Stimulated activated CD4-positive, alpha-beta T cell treated with anti-CD3 and anti-CD28 coated beads, Interleukin-12 subunit alpha, Interleukin-12 subunit beta, amount 100 ng/mL, for 24 hours (primary cell): ENCODE measurements at places on chromosomes 7 and 10.

DNA sequence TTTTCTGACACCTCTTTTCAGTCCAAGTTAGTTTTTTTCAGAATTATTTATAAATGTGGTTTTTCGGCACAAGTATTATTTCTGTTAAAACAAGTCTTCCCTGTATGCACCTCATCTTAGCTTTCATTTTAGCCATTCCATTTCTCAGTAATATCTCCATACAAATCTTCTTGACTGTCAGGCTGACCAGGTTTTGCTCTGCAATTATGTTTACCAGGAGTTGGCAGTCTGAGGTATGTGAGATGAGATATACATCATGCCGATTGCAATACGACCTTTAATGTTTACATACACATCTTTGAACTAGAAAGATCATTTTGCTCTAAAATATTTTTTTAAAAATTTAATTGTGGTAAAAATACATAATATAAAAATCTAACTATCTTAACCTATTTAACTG, 209.8 kb downstream of the GPR158 start:
- DNase-seq, result no peak

DNA sequence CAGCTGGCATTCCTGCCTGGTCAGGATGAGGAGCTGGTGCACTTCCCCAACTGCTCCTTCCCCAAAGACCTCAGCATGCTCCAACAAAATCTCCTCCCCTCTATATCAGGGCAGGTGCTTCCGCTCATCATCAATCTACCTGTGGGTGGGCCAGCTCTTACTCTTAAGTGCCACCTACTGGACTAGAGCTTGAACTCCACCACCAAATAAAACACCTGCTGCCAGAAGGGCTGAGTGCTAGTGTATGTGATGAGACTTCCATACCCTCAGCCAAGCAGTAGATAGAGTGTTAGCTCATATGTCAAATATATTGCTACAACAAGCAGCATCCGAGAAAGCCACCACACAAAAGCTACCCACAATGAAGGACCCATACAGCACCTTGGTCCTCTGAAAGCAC, 264.3 kb downstream of the RNLS start:
- DNase-seq, result no peak

GRCh38 chr7:111282626-111283025, 191.7 kb downstream of the LRRN3 start:
- no peak for DNase-seq

DNA sequence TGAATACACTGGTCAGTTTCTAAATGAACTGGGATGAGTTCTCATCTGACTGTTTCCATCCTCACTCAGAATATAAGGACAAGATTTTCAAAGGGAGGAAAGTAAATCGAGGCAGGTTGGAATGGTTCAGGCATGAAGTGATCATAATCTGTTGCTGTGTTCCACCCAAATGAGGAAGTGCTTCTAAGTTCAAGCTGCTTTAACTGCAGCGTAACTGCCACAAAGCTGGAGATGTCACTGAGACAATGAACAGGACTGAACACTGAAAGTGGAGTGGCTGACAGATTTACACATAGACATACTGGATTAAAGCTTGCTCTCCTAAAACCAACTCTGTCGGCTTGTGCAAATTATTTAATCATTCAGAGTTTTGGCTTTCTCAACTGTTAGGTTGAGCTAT, 66.6 kb downstream of the GPR37 start:
- no peak for DNase-seq
